ENCODE measurements at places on chromosomes 4 and X.

- DNase-seq = no peak
Measured at GRCh38 chrX:42107495-42108488, 184.4 kb upstream of the CASK start.

DNA sequence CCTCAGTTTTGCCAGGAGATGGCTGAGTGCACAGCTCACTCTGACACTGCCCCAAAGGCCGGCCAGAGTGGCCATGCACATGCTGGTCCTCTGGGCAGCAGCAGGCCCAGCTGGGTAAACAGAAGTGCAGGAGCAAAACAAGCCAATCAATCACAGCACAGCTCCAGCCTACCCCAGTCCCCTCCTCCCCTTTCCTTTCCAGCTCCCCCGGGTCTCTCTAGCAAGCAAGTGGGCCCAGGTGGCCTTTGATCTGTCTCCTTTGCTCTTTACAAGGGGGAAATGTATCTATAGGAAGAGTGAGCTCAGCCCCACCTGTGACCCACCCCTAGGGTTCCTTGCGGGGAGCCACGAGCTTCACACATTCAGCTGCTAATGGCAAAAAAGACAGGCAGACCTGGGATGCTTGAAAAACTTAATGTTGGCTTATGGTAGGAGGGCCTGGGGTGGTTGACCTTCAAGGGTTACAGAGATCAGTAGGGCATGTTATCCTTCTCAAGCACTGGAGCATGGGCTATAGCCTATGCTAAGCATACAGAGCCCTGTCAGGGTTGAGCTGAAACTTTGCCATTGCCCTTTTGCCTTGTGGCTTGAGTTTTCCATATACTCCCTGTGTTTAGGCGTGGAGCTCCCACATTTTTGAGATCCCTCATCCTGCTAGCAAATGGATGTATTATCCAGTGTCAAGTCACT is 57.8 kb upstream of the PLAC1 start:
- DNase-seq = no peak

DNA sequence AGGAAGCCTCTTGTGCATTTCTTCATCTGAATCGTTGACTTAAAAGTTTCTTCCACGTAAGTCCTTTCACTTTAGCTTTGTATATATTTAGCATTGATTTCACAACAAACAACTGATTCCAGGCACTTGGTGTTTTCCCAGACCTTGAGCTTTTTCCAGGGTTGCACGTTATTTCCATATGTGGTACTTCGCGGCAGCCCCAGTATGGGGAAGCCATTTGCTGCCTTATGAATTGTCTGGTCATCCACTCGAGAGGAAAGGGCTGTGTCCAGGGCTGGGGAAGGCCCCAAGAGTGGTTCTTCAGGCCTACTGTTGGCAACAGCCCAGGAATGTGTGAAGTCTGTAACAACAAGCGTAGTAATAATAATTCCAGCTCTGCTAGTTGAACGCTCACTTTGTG is 2.8 kb upstream of the TLR8 start:
- DNase-seq = no peak

GRCh38 chrX:16593801-16594200 is 56.2 kb upstream of the S100G start:
- DNase-seq = no peak

DNA sequence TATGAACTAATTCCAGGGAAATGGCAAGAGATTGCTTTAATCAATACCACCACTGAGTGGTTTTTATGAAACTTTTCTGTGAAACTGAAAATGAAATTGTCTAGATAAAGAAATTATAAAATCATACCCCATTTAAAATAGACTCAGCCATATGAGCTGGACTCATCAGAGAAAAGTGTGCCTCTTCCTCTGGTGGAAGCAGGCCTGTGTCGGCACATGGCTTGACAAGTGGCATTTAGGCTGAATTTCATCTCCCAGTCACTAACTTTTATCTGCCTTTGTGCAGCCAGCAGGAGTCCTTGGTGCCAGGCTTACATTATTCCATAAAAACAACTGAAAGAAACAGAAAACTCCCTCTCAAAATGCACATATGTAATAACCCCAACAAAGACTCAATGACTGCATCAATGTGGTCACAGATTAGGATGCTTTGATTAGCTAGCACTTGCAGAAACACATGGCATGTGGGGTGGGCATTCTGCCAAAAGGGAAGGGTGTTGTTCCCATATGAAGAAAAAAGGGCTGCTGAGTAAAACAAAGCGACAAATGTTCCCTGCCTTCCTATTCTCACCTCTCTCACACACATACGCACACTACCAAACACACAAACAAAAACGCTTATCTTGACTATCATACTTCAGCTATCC is 232.3 kb downstream of the PABPC4L start:
- no peak for DNase-seq

DNA sequence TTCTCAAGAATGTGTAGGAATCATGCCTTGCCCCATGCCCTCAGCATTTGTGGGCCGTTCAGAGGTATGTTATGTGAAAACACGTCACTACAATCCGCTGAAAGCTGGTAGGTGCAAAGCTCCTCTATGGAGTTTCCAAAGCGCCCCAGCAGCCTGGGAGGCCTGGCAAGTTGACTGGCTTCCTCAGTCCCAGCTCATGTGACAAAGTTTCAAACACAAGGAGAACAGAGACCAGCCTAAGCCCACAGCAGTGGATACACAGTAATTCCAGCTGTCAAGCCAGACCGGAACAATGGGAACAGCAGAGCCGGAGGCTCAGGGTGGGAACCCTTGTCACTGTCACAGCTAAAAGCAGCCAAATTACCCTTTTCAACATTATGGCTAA is 33.5 kb downstream of the NAT8L start:
- DNase-seq = no peak

DNA sequence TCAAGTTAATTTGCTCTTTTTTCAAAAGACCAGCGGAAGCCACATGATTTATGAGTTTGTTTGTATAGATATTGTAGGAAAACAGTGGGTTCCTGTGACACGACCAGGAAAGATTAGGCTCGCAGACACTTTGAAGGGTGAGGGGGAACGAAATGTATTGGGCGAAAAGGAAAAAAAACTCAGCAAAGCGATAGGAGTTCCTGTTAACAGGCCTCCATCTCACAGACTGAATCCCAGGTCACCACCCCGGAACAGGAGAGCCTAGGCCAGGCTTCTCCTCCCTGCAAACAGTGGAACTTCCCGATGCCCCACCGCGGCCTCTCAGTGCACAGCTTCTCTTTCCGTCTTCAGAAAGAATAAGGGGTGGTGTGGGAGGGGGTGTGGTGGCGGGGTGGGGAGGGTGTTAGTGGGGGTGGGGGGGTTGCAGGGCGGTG is 181.8 kb upstream of the GPRIN3 start:
- no peak for DNase-seq

DNA sequence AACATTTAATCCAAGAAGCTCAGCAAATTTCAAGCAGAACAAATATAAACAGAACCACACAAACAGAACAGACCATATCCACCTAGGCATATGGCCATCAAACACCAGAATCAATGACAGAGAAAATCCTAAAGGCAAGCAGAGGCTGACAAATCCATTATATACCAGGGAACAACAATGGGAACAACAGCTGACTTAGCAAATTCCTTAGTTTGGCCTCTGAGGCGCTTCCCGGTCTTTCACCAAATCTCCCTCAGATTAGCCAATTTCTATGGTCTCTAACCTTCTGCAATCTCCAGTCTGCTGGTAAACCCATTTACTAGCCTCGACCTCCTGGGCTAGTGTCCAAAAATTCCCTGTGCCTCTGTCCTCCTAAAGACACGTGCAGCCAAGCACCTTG is 59.2 kb downstream of the GPR143 start:
- no peak for DNase-seq

GRCh38 chr4:154041640-154042039 is 252.8 kb upstream of the SFRP2 start:
- DNase-seq = no peak

DNA sequence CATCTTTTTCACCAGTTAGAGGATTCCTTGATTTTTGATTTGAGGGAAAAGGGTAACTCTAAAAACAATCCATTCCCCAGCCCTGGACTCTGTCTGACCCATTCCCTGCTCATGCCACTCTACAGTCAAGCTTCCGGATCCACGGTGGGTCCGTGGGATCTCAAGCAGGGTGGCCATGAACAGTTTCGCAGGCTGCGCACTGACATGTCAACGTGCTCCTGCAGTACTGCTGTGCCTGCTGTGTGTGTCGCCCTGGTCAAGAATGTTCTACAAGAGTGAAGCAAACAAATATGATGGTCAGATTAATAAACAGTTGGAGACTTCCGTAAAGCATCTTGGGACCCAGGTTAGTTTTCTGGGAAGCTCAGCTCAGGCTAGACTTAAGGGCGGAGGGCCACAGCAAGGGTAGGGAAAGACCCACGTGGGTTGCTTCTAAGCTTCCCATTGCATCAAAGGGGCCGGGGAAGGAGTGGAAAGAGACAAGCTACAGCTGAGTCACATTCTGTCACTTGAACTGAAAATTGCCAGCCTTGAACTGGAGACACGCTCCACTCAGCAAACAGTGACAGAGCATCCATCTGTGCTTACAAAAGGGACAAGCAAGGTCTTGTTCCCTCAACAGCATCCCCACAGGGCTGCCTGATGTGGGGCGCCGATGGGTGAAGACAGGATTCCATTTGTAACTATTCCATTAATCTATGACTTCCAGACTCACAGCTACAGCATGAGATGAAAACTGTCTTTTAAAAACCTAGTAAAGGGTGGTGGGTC is 81.8 kb downstream of the MTMR1 start:
- DNase-seq = no peak

- DNase-seq = no peak
Measured at GRCh38 chr4:5260121-5260520, 208.8 kb downstream of the STK32B start.

GRCh38 chr4:173490817-173491528 is 39.1 kb downstream of the HAND2 start:
- no peak for DNase-seq

GRCh38 chr4:146336410-146336807 is 122.1 kb downstream of the REELD1 start:
- DNase-seq = no peak

GRCh38 chrX:118717678-118718391 is 9.6 kb upstream of the IL13RA1 start:
- DNase-seq = no peak

- DNase-seq = no peak
Measured at GRCh38 chr4:139508581-139509237, 47.3 kb downstream of the SETD7 start.

DNA sequence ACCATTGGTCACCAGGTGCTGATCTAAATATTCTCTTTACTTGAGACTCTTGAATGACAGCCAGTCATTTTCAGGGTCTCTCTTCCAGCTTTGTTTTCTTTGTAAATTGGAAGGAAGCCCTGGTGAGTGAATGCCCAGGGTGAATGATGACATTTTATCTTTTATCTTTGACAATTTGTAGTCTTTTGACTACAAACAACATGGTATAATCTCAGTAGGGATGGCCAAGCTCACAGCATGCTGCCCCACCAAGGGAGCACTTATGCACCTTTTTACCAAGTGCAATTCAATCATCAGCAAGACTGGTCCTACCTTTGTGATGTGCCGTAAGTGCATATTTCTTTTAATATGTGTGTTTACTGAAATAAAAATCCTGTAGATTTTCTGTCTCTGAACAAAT is 5.7 kb downstream of the AFM start:
- DNase-seq = no peak

- no peak for DNase-seq
Measured at GRCh38 chr4:22238742-22239141, 277.1 kb downstream of the ADGRA3 start.

DNA sequence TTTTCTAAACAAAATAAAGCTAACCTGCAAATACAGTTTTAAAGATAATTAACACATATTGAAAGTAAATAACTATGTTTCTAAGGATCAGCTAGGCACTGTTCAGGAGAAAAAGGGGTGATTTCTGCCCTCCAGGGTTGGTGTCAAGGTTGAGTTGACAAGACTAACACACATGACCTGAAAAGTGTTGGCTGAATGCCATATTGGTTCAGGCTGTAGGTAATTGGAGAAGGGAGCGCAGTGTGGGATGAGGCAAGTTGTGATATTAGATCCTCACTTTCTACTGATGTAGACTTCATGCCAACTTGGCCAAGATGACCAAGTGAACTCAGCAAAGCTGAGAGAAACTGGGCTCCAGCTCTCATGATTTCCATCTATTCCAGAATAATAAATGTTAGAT is 42.2 kb downstream of the PPM1K start:
- DNase-seq = no peak

- no peak for DNase-seq
Measured at GRCh38 chr4:61783050-61783449, 582.9 kb downstream of the ADGRL3 start.

GRCh38 chr4:111360906-111361305 is 738.0 kb upstream of the PITX2 start:
- DNase-seq = no peak

- DNase-seq = no peak
Measured at GRCh38 chr4:48792348-48793006, 12.4 kb upstream of the FRYL start.

GRCh38 chrX:9429767-9430166 is 35.1 kb upstream of the TBL1X start:
- no peak for DNase-seq

- no peak for DNase-seq
Measured at GRCh38 chr4:20764366-20764992, 64.2 kb downstream of the PACRGL start.

DNA sequence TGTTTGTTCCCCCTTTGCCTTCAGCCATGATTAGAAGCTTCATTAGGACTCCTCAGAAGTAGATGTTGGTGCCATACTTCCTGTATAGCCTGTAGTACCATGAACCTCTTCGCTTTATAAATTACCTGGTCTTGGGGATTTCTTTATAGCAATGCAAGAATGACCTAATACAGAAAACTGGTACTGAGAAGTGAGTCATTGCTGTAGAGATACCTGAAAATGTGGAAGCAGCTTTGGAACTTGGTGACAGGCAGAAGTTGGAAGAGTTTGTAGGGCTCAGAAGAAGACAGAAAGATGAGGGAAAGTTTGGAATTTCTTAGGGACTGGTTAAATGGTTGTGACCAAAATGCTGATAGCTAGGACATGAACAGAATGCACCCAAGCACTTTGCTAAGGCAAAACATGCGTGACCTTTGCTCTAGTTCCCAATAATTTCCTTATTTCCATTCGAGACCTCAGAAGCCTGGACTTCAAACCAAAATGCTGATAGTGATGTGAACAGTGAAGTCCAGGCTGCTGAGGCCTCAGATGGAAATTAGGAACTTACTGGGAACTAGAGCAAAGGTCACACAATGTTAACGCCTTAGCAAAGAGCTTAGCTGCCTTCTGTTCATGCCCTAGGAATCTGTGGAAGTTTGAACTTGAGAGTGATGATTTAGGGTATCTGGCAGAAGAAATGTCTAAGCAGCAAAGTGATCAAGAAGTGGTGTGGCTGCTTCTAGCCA is 3.0 kb upstream of the USP46 start:
- no peak for DNase-seq

GRCh38 chr4:111018216-111018615 is 395.3 kb upstream of the PITX2 start:
- DNase-seq = no peak

GRCh38 chrX:67726018-67726417 is 182.2 kb downstream of the AR start:
- no peak for DNase-seq

GRCh38 chr4:82201805-82202641 is 171.8 kb downstream of the HNRNPD start:
- DNase-seq = peak; percentile 63

GRCh38 chr4:20676501-20677197 is 23.6 kb upstream of the PACRGL start:
- DNase-seq = no peak

All from Caco-2 (cell line).